IMR-90 (cell line): ENCODE measurements at places on chromosomes 1 and 21.

DNA sequence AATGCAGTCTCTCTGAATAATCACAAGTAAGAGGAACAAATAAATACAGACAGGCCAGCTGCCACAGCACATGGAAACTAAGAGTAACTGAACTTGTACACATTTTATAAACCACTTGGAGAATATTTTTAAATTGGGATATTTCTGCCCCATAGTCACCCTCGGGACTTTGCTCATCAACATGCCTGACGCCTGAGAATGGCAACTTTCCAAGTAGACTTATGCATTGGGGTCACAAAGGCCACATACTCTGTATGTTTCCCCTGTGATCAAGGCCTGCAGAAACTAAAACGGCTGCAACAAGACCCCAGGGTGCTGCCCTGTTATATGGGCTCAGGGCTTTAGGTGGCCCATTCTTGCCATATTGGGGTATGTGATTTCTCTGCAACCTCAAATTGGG lies 38.3 kb upstream of the GJA5 start:
- no peak for DNase-seq

DNA sequence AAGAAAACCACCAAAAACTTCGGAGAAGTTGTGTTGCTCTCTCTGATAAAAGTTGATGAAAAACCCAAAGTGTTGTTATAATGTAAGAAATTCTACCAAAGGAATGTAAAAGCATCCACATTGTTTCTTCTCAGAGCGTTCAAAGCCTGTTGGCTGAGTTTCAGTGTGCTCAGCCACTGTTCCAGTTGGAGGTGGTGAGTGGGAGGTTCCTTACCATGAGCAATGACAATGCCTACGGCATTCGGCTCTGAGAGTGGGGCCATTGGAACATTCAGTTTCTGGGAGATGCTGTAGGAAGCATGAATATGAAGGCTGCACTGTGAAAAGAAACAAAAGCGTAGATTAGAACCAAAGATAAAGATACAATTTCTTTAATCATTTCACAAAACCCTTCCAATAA lies 20.5 kb upstream of the MYBPHL start:
- DNase-seq = no peak

DNA sequence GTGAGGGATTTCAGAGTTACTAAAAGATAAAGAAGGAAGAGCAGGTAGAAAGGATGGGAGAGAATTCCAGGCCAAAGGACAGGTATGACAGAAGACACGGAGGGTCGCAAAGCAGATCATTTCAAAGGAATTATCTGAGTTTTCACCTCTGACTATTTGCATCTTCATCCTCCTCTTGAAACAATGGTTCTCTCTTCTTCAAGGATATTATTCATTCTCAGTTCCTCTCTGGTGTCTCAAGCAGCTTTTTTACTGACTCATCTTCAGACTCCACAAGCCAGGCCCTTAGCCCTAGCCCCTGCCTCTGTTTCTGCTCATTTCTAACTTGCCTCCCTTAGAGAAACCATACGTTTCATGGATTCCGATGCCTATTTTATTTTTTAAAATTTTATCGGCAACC lies 15.0 kb downstream of the DDX59 start:
- DNase-seq = peak; percentile 29

GRCh38 chr1:109625601-109626560 lies 6.2 kb downstream of the AMPD2 start:
- DNase-seq = no peak

DNA sequence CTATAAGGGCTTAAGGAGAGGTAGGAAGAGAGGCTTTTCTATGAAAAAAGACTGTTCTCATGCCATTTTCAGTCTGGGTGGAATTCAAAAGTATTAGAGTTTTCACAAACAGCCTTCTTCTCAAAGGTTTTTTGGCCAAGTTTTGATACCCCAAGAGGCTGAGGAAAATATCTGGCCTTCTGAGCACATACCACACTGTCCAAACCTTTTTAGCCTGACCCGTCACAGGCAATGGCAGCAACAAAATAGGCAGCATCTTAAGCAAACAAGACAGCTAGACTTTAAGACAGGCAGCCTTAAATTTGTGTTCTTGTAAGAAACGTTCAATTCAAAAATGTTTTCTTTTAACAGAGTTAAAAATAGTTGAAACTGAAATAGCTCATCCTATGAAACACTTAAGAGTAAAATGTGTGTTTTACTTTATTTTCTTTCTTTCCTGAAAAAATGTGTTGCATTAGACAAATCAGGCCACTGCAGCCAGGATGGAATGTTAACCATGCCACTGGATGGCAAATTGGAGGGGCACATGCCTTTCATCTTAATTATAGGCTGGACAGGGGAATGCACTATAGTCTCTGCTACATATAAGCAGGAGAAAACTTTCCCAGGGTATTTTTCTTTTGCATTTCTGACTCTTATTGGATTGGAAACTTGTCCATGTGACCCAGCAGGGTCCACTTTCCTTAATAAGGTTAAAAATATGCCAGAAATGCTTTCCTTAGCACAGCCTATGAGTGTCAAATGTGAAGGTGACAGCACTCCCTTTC lies 315.0 kb downstream of the TGFB2 start:
- DNase-seq = no peak

- no peak for DNase-seq
Observed at GRCh38 chr1:41317361-41317760, 43.9 kb upstream of the FOXO6 start.

DNA sequence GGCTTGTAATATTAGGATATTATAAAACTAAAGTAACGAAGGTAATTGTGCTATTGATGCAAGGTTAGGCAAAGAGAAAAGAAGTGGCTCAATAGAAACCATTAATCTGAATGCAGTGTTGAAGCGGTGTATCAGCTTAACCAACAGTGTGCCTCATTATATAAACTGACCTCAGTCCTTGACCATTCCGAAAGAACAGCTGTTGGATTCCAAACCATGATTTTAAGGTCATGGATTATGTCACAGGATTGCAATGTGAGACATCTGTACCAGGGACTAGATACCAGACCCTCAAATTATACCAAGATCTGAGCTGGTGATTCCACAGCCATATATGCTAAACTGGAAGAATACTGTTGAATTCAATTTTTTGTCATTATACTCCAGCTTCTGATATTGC lies 134.2 kb upstream of the HP1BP3 start:
- peak; percentile 28 for DNase-seq

DNA sequence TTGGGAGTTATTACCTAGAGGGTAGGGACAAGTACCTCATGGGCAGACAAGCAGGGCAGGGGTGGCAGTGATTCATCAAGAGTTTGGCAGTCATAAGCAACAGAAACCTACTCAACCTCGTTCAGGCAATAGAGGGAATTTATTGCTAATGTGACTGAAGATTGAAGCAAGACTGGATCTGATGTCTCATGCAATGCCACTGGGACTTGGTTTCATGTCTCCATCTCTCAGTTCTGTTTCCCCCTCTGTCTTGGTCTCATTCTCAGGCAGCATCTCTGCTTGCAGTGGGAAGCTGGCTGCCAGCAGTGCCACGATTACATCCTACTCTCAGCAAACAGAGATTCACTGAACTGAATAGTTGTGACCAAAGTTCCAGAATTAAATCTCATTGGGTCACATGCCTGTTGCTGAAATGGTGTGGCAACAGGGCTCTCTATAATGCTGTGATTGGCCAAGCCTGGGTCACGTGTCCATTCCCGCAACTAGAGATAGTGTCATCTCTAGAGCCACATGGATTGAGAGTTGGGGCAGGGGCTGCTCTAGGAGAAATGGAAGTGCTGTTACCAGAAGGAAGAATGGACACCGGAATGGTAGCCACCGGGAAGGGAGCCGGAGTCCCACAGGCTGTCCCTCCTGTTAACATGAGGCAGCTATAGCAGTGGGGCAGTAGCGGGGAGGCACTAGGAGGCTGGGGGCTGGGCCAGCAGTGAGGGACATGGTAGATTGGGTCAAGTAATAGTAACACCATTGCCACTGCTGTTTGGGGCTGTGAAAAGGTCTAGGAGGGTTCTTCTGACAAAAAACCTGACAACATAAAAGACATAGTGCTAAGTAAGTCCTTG lies 3.9 kb upstream of the CDC42 start:
- DNase-seq = peak; percentile 18

GRCh38 chr21:38793926-38794713 lies 11.6 kb upstream of the ETS2 start:
- no peak for DNase-seq

GRCh38 chr1:159214149-159214760 lies 9.6 kb downstream of the ACKR1 start:
- peak; percentile 28 for DNase-seq

DNA sequence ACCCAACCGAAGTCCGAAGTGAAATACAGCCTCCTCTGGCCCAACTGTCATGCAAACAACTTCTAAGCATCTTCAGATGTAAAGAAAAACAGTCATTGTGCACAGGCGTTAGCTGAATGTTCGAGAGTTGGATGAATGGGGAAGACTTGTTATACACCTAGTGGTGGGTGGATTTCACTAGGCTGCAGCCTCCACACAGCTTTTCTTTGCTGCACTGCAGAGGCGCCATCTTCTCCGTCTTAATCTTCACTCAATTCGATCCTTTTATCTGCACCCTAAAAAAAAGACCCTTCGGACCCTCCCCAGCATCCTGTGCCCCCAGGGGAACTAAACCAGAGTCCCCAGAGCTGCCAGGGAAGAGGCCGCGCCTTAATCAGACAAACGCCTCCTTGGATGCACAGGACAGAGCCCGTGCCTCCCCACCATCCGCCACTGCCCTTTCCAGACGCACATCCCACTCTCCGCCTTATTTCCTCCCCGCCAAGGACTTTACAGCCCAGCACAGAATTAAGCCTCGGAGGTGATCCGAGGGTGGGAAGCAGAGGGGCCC lies 1.4 kb downstream of the APP start:
- DNase-seq = peak; percentile 71

GRCh38 chr1:1427106-1427819 lies 6.2 kb upstream of the ANKRD65 start:
- no peak for DNase-seq

- no peak for DNase-seq
Observed at GRCh38 chr1:10969267-10969970, 43.0 kb upstream of the TARDBP start.

DNA sequence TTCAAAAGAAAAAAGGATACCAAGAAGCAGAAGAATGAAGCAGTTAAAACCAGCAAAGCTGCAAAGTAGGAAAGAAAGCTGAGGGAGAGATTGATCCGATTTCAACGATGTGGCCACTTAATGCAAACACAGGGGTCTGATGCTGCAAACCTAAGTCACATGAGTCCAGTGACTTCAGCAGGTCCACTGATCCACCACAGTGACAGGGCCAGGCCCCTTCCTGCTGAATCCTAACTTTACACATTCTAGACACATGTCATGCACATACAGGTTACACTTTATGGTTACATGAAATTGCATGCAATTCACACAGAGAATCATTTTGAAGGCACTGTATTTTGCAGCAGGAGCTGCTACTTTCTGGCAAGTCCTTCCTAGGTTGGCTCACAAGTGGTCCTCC lies 59.0 kb upstream of the LBR start:
- DNase-seq = no peak
